SK-N-DZ (cell line): ENCODE measurements at places on chromosomes 2 and 18.

- no peak for DNase-seq
Measured at GRCh38 chr18:59505356-59505755, 146.3 kb upstream of the LMAN1 start.

DNA sequence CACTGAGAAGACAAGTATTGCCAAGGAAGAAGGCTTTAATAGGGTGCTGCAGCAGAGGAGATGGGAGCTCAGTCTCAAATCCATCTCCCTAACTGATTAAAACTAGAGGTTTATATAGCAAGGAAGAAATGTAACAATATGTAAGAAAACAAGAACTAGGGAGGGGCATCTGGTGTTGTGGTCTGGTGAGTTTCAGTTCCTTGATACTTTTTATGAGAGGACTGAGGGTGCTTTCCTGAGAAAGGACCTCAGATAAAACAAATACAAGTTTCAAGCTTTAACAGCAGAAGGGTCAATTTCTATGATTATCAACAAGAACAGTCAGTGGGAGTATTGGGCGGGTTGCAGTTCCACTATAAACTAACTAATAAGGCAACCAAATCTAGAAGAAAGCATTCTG lies 1967.5 kb downstream of the SUCLG1 start:
- DNase-seq = no peak

DNA sequence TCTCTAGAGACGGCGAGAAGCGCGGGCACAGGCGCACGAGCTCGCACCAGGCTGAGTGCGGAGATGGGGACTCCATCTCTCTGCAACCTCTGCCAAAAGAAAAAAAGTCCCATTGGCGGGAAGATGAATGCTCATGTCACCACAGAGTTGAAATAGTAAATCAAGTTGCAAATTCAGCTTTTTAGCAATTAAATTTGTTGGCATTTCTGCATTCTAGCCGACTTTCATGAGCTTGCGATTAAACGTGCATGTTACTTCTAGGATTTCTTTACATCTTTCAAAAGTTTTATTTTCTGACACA lies 588 bp downstream of the CHAC2 start:
- DNase-seq = peak; percentile 53

- no peak for DNase-seq
Measured at GRCh38 chr2:70941701-70942100, 6.0 kb downstream of the ATP6V1B1 start.

- no peak for DNase-seq
Measured at GRCh38 chr18:76507830-76508385, 12.9 kb upstream of the ZNF516 start.
